ENCODE measurements at places on chromosomes 7 and 10.

DNA sequence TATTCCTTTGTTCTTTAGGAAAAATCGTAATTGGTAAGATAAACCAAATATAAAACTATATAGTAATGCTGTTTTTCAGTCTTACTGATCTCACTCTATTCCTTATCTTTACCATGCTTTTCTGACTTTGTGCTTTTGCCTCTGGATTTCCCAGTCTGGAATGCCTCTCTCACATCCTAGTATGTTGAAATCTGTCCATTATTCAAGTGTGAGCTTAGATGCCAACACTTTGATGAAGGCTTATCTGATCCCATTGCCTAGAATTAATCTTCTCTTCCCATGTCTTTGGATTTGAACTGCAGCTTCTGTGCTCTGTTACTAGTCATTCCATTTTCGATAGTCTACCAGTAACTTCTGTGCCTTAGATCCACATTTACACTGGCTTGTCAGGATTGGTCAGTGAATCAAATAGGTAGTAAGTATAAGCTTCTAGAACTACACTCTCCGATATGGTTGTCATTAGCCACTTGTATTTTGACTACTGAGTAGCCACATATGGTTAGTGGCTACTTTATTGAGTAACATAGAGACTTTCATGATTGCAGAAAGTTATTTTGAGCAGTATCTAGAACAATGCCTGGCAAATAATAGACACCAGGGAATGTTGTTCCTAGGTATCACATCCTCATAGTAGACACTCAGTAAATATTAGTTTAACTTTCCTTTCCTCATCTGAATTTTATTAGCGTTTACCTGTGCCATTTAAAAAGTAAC is 92.9 kb downstream of the BMPR1A start:
- no peak for DNase-seq

GRCh38 chr7:41711283-41712064 is 8.6 kb upstream of the INHBA start:
- DNase-seq: no peak

DNA sequence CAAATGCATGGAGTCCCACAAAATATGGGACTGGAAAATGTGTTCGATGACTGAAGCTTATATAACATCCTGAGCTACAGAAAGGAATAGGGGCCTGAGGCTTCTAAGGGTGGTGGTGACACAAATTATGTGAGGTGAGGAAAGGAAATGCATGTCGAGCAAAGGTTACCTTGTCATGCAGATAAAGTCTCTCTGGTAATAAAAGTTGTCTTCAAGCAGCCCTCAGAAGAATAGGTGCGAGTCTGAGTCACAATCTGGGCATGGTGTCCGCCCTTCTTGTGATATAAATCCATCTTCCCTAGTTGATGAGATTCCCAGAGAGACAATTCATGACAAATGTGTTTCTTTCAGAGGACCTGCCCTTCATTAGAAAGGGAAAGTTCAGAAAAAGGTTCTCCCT is 985.2 kb upstream of the C7orf33 start:
- no peak for DNase-seq

DNA sequence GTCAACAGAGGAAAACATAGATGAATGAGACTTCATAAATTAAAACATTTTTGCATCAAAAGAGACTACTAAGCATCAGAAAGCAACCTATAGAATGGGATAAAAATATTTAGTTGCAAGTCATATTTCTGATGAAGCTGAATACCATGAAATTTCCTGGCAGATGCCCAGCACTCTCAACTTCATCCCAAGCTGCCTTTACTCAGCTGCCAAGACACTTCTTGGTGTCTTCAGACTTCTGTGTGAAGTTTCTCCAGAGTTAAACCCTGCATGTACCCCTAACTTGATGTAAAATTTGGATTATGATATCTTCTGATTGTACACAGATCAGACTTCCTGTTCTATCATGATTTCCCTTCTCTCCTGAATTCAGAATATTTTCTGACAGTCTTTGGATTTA is 73.2 kb downstream of the AKR1C4 start:
- DNase-seq: no peak

GRCh38 chr10:12568391-12569009 is 219.2 kb downstream of the CAMK1D start:
- no peak for DNase-seq

GRCh38 chr7:41107938-41108448 is 594.9 kb downstream of the INHBA start:
- DNase-seq: no peak

GRCh38 chr10:58065529-58065815 is 202.2 kb downstream of the IPMK start:
- DNase-seq: no peak

DNA sequence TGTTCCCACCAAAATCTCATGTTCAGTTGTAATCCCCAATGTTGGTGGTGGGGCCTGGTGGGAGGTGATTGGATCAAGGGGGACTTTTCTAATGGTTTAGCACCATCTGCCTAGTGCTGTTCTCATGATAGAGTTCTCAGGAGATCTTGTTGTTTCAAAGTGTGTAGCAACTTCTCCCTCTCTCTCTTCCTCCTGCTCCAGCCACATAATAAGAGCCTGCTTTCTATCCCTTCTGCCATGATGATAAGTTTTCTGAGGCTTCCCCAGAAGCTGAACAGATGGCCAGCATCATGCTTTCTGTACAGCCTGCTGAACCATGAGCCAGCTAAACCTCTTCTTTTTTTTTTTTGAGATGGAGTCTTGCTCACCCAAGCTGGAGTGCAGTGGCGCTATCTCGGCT is 910.6 kb downstream of the KCNMA1 start:
- no peak for DNase-seq

GRCh38 chr7:18189500-18190126 is 162.0 kb upstream of the PRPS1L1 start:
- DNase-seq: no peak
